ENCODE measurements at places on chromosomes 2 and 18.
A peak's percentile ranks its signal among the peaks of the same experiment; 100 is the strongest.

- DNase-seq, result no peak
Measured at GRCh38 chr2:230129343-230129742, 60.6 kb upstream of the SLC16A14 start.

DNA sequence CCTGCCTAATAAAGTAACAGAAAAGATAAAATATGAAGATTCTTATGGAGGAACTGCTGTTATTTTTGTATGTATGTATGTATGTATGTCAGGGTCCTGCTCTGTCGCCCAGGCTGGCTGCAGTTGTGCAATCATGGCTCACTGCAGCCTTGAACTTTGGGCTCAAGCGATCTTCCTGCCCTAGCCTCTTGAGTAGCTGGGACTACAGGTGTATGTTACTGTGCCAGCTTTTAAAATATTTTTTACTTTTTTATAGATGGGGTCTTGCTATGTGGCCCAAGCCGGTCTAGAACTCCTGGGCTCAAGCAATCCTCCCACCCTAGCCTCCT lies 26.7 kb downstream of the ANKRD29 start:
- DNase-seq, result no peak

DNA sequence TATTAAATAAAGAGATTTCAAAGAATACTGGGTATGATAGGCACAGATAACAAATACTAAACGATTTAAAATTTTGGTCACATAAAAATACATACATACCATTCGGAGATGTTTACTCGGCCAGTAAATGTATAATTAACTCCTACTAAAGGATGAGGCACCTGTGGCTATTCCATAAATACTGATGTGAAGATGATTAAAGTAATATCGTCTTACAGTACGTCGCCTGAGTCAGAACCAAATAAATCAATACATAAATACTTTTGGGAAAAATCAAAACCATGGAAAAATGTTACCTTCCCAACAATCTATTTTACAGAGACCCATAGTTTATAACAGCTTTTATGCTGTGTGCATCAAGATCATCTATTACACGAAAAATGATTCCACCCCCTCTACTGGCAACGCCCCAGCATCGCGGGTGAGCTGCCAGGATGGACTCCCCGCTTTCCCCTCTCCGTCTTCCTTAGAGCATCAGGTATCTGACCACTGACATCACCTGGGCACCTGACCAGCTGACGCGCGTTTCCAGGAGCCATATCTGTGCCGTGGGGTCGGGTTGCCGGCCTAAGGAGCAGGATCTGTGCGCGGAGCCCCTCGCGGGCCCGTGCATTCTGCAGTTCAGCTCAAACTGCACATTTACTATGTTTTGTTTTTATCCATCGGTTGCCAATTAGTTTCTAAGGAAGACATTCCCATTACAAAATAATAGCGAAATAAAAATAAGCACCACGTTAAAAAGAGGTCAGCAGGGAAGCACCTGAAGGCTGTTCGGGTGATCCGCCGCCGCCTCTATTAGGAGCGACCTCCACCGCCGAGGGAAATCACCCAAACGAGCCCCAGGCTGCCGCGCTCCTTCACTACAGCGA lies 901 bp downstream of the ICA1L start:
- DNase-seq, result no peak

- DNase-seq, result no peak
Measured at GRCh38 chr2:236552581-236553363, 16.9 kb upstream of the ACKR3 start.

GRCh38 chr2:159349674-159350299 lies 63.3 kb upstream of the WDSUB1 start:
- no peak for DNase-seq

GRCh38 chr18:3015851-3016250 lies 2.9 kb upstream of the LPIN2 start:
- no peak for DNase-seq

DNA sequence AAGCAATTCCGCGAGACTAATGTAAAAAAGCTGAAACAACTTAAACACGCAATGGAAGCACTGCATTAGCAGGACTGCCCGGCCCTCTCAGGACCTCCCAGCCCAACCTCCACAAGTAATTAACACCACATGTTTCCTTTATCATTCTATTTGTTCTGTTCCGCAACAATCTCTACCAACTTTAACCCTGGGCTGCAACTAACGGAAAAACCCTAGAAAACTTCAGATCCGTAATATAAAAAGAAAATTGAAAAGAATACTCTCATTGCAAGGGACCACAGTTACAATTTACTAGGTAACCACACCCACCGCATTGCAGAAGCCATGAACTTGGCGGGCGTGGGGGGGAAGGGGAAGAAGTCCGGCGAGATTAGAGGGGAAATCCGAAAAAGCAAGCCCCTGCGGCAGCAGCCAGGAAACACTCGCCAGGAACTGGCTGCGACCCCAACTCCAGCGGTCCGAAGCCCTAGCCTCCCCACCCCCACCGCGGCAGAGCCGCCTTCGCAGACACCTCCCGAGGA lies 1.2 kb downstream of the EPB41L3 start:
- DNase-seq, result no peak

DNA sequence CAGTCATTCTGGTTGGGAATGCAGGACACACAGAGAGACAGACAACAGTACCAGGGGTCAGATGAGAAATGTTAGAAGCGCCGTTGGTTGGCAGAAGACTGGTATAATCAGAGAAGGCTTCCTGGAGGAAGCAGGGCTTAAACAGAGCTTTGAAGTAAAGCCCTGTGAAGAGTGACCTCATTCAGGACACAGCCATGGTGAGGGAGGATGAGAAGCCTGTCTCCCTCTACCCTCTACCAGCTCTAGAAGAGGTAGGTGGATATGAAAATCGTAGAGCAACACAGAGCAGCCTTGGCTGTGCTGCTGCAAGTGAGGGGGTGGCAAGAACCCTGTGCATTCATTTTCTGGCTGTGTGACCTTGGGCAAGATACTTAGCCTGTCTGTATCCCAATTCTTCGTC lies 14.2 kb downstream of the TET3 start:
- no peak for DNase-seq

- no peak for DNase-seq
Measured at GRCh38 chr2:62407401-62407800, 98.6 kb downstream of the TMEM17 start.

DNA sequence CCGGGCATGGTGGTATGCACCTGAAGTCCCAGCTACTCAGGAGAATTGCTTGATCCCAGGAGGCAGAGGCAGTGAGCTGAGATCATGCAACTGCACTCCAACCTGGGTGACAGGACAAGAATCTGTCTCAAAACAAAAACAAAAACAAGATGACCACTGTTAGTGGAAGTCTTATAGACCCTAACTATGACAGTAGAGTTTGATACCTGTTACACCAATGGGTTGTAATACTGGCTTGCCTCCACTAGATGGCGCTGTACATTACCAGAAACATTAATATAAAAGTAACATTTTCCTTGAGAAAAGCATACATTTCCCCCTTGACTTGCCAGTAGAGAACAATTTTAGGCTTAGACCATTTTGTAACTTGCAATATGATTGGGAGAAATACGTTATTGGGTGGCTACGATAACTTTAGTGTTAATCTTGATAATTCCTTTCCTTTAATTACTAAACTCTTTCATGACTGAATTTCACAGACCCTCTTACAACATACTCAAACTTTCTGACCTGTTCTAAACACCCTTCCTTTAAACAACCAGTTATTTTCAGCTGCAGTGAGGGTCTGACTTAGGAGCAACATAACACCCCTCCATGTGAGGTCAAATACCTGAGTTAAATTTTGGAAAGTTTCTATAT lies 19.5 kb downstream of the SLC25A52 start:
- DNase-seq, result peak; percentile 2

DNA sequence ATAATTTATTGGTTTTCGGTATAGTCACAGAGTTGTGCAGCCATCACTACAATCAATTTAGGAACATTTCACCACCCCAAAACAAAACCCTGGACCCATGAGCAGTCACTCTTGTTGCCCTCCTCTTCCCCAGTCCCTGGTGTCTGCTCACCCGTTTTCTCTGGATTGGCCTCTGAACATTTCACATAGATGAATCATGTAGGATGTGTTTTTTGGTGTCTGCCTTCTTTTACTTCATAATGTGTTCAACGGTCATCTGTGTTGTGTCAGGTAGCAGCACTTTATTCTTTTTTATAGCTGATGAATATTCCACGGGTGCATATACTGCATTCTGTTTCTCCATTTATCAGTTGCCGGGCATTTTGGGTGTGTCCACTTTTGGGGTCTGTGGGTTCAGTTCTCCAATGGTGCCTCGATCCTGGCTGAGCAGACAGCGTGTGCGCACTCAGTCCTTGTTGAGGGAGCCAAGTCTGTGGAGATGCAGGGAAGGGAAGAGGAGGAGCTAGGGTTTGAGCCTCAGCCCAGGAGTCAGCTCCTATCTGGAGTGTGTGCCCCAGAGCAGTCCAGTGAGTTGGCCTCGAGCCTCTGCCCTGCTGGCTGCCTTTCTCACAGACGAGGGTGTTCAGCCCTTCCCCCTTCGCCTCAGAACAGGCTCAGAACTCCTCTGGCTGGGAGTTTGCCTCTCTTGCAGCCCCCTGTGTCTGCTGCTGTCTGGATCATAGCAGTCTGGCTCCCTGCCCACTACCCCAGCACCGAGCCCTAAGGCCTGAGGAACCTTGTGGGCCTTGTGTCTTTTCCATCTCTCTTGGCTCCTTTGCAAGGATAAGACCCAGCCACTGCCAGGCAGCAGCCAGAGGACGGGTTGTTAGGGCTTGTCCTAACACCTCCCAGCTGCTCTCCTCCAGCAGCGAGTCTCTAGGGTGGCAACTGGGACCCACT lies 18.0 kb downstream of the C2orf74 start:
- DNase-seq, result peak; percentile 64

DNA sequence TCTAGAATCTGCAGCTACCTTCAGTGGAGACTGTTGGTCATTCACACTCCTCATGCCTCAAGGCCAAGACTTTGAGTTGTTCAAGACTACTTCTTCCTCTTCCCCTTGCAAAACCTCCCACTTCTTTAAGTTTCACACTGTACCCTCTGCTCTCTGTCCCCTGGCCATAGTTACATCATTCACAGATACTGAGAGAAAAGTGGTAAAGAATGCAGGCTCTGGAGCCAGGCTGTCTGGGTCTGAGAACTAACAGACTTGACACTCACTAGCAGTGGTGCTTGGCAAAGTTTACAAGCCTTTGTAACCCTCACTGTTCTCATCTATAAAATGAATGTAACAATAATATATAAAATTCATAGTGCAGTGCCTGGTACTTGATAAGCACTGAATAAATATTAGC lies 61.8 kb downstream of the CDH20 start:
- no peak for DNase-seq

GRCh38 chr2:222892761-222893160 lies 31.9 kb downstream of the ACSL3 start:
- no peak for DNase-seq

DNA sequence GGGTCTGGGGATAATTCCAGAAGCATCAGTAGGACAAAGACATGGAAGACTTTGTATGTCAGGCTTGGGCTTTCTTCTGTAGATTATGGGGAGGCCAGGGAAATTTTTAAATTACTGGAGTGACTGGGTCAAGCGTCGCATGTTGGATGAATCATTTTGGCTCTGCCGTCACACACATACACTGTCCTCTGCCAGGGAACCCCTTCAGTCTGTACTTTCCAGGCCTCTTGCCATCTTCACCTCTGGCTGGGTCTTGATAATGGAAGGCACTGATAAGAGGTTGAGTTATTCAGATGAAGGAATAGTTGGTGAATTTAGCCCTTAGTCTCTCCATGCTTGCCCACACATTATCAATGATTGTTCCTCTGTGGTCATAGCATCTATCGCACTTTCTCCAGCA lies 895.1 kb upstream of the CELF4 start:
- DNase-seq, result no peak

GRCh38 chr2:118016911-118017310 lies 3.0 kb upstream of the CCDC93 start:
- DNase-seq, result no peak

GRCh38 chr18:78862395-78862794 lies 117.2 kb upstream of the SALL3 start:
- no peak for DNase-seq

GRCh38 chr2:49271060-49271606 lies 116.8 kb upstream of the FSHR start:
- DNase-seq, result no peak

- no peak for DNase-seq
Measured at GRCh38 chr2:25482341-25482740, 140.6 kb upstream of the DNMT3A start.

DNA sequence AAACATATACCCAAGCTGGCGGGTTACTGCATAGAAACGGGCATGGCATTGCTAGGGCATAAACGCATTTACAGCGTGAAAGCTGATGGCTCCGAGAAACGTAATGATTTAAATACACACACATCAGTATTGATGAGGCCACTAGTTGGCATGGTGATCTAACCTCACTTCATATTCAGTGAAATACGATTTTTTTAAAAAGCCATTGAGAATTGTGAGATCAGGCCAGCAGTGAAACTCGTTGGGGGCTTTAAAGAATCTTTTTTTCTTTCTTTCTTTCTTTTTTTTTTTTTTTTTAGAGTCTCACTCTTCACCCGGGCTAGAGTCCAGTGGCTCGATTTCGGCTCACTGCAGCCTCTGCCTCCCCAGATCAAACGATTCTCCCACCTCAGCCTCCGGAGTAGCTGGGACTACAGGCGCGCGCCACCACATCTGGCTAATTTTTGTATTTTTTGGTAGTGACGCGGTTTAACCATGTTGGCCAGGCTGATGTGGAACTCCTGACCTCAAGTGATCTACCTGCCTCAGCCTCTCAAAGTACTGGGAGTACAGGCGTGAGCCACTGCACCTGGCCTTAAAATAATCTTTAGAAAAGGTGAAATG lies 2.4 kb upstream of the SMAD7 start:
- no peak for DNase-seq

- DNase-seq, result no peak
Measured at GRCh38 chr2:14930441-14930840, 297.9 kb downstream of the LRATD1 start.

DNA sequence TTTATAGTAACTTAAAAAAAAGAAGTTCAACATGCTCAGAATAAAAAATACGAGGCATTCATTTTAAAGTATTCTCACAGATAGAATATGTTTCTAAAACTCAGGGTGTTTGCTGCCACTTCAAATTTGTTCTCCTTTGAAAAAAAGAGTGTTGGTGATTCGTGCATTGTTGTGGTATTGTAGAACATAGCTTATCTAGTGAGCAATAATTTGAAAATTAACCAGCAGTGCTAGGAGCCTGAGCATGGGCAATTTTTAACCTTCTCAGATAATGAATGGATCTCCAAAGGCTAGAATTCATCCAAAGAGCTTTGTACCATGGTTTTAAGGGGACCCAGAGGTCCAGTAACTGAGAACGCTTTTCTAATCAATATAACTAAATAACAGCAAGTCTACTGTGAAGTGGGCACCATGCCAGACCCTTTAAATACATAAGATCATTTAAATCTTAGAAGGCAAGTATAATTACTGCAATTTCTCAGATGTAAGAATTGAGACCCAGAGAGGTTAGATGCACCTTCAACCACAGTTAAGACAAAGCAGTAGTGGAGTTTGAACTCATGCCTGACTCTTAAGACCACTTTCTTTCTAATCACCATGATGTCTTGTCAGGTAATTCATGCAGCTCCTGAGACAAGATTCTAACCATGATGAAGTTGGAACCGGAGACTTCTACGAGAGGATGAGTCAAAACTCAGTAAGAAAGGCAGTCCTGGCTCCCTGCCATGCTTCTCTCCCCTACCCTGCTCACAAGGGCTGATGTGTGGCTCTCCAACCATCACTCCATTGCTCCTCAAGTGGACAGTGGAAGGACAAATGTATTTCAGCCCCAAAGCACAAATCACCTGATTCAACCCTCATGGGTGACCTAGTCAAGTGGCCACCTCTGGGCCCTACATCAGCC lies 3.4 kb downstream of the CYRIA start:
- no peak for DNase-seq
